ENCODE measurements at places on chromosomes 6 and 20. TPM values are rescaled to one million over a fixed set of nuclear protein-coding genes. Genes with fewer than 3 reads are reported as not detected.

GRCh38 chr6:115782612-115783011, 278.1 kb downstream of the FRK start:
- no peak for DNase-seq
- no peaks in the 10 kb centered on the region for H3K27me3 ChIP-seq
- H3K4me1 ChIP-seq = no peaks in the 10 kb centered on the region
- H3K36me3 ChIP-seq = no peaks in the 10 kb centered on the region
- H3K4me3 ChIP-seq = no peak overlapping the region

- no peaks in the 10 kb centered on the region for H3K4me1 ChIP-seq
- no peaks in the 10 kb centered on the region for H3K36me3 ChIP-seq
- no peaks in the 10 kb centered on the region for H3K27me3 ChIP-seq
- no peak overlapping the region for H3K4me3 ChIP-seq
- DNase-seq = no peak
Observed at GRCh38 chr20:30630761-30631160, 626.7 kb upstream of the DEFB115 start.

DNA sequence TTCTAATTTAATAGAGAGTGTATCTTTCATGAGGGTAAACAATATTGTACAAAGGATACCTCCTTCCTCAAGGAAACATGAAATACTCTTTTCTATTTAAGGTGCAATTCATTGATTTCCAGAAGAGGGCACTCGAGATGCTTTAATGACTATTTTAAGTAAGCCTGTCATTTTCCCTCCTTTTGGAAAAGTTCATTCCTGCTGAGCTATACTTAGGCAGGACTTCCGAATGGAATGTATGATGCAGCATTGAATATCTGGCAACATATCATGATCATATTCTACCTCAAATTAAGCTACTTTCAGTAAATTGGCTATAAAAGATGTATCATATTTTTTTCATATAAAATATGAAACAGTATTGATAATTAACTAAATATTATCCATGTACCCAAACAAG, 5.0 kb downstream of the DST start:
- H3K36me3 ChIP-seq = peaks cover 66% of the 10 kb centered on the region
- H3K27ac ChIP-seq = no peak overlapping the region
- DNase-seq = no peak
- no peaks in the 10 kb centered on the region for H3K27me3 ChIP-seq
- H3K4me1 ChIP-seq = no peaks in the 10 kb centered on the region
- no peak overlapping the region for H3K4me3 ChIP-seq

DNA sequence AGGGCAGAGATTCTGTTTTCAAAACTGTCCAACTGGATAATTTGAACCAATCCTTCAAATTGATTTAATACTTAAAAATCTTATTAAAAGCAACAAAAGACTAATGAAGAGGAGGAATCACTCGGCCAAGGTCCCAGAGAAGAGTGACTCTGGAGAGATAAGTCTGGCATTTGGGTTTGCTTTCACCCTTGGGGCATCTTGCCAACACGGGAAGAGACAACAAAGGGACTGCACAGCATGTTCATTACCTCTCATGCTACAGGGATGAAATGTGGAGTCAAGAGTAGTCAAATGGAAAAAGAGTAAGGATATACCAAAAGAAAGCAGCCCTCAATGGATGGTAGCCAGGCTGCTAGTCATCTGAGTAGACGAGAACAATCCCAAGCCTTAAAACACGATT, 68.2 kb downstream of the KHDRBS2 start:
- H3K4me3 ChIP-seq = no peak overlapping the region
- no peak for DNase-seq
- H3K27ac ChIP-seq = no peak overlapping the region

- DNase-seq = no peak
- H3K36me3 ChIP-seq = no peaks in the 10 kb centered on the region
- no peaks in the 10 kb centered on the region for H3K4me1 ChIP-seq
- H3K4me3 ChIP-seq = no peak overlapping the region
- no peak overlapping the region for H3K27ac ChIP-seq
Observed at GRCh38 chr6:17354700-17355403, 38.5 kb upstream of the CAP2 start.

DNA sequence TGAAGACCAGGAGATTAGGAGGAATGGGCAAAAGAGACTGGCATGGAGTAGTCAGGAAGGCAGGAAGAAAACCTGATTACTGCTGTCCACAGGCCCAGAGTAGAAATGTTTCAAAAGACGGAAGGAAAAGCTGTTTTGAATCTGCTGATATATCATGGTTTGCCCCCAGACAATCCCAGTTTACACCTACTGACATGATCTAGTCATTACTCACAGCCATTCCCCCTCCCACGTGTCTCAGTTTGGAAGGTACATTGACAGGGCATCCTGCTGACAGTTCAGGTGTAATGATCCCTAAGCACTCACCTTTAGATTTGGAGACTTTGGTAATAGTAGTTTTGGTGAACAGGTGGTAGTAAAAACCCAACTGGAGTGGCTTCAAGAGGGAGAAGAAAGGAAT, 9.8 kb upstream of the TXNDC5 start:
- peaks cover 58% of the 10 kb centered on the region for H3K27me3 ChIP-seq
- H3K4me3 ChIP-seq = no peak overlapping the region
- H3K27ac ChIP-seq = no peak overlapping the region
- H3K36me3 ChIP-seq = no peaks in the 10 kb centered on the region
- DNase-seq = no peak
- H3K4me1 ChIP-seq = no peaks in the 10 kb centered on the region

ANKRD66 gene
- not detected for total RNA-seq

All from endodermal cell (in vitro differentiated cells).